Fibroblast of skin of abdomen (primary cell): ENCODE measurements at places on chromosomes 5 and 9.

GRCh38 chr9:26551971-26552370 is 340.6 kb downstream of the CAAP1 start:
- no peak for DNase-seq

GRCh38 chr5:52786949-52787599 is 642 bp upstream of the ITGA1 start:
- DNase-seq: no peak

DNA sequence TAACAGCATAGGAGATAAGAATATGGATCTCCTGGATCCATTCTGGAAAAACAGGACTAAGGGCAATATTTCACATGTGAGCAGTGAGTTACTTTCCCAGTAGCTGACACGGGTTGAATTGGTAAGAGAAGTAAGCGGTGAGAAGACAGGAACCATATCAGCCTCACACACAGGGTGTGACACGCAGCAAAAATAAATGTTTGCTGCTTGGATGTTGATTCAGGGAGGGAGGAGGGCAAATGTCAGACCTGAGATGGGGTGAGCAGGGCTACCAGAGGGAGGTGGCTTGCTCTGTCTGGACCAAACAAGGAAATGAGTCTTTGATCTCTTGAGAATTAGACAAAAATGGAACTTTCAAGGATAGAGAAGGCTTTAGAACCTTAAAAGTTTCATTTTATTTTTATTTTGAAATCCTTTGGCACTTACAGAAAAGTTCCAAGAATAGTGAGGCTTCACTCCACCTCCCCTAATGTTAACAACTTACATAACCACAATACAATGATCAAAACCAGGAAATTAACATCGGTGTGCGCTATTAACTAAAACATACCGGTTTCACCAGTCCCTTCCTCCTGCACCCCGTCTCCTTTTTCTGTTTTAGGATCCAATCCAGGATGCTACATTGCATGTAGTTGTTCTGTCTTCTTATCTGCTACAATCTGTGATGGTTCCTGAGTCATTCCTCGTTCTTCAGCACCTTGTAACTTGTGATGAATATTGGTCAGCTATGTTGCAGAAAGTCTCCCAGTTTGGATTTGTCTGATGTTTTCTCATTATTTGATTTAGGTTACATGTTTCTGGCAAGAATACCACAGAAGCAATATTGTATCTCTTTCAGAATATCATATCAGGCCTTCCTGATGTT is 20.5 kb upstream of the ARHGEF28 start:
- DNase-seq: no peak

GRCh38 chr9:136581614-136582447 is 36.0 kb upstream of the NOTCH1 start:
- no peak for DNase-seq

- no peak for DNase-seq
Observed at GRCh38 chr9:13429301-13430190, 150.1 kb upstream of the MPDZ start.

GRCh38 chr5:85823462-85824426 is 794.0 kb upstream of the COX7C start:
- no peak for DNase-seq

DNA sequence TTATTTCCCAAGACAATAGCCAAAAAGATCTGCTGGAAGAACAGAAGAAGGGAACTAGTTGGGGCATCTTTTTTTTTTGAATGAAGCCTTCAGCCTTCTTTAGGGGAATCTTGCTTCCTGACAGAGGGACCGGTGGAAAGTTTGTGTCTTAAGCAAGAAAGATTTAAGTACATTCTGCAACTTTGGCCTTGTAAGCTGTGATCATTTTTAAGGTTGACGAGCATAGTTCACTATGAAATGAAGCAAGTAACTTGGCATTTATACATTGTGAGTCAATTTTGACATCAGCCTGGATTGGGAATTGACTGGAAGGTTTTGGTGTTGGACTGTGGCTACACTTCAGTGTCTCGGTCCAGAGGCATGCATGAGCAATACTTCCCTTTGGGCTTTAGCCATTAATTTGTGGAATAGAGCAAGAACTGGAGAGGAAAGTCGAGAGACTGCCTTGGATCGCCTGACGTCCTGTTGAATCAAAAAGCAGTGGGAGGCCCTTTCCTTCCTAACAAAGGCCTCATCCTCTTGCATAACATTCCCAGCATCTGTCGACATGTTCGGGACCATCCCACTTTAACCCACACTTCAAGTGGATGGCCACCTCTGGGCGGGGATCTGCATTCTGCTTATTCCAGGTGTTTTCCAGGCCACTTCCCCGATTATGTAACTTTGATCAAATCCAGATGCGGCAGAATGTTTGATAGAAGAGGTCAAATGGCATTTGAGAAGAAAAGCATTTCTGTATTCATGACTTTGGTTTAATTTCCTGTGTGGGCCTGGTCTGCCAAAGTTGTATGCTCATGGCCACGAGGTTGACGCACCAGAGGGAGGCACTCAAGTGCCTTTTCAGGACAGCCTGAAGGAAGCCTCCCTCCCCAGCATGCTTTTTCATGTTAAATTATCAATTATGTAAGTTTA is 12.5 kb downstream of the ABL1 start:
- DNase-seq: peak; percentile 100

DNA sequence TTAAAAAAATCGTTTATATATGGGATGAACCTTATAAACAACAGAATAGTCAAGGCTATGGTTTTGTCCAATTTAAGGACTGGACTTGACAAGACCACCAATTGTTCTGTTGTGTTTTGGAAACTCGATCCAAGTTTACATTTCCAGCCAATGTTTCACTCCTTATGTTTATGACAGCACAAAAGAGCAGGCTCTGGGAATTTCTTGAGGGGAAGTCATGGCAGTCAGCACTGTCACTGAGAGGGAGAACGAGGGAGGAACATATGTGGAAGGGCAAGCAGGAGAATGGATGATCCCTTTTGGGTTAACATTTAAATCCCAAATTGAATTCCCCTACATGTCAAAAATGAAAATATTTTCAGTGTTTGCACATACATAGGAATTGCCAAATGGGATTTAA is 292.5 kb downstream of the MARCHF11 start:
- DNase-seq: no peak

DNA sequence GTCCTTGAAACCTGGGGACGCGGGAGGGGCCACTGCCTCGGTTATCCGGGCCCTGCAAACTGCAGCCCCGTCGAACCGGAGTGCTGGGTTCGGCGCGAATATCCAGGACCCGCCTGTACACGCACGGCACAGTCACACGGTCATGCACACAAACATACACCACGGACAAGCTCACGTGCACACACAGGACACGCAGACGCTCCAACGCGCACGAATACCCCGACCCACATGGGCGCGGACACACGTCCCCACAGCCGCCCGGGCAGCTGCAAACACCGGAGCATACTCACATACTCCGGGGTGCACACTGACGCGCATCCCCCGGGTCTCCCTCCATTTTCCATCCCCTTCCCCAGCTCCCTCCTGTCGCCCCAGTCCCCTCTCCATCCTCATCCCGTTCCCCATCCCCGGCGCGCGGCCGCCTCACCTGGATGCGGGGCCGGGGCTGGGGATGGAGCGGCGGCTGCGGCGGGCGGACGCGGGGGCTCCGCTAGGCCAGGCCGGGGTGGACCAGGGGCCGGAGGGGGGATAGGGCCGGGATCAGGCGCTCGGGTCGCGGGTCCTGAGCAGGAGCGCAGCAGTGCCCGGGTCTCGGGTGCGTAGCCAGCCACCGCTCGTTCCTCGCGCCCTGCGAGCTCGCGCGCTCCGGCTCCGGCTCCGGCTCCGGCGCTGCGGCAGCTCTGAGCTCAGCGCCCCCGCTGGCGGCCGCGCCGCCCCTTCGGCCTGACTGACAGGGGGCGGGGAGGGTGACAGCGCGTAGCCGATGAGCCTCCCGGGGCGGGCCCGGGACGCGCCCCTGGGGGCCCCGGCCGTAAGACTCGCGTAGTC is at the start of the genes EIF4E1B and SNCB:
Gene EIF4E1B, plus strand, starts transcription at position 823 of the 828 bp plus-strand sequence. CDS start 12,113 bp downstream, outside the sequence.
Gene SNCB, minus strand, starts transcription at position 682 of the 828 bp plus-strand sequence. CDS start 880 bp downstream, outside the sequence.
- DNase-seq: peak; percentile 25

- no peak for DNase-seq
Observed at GRCh38 chr9:137294091-137294680, 7.9 kb downstream of the NRARP start.

- DNase-seq: no peak
Observed at GRCh38 chr5:97243353-97243752, 60.3 kb upstream of the RIOK2 start.

DNA sequence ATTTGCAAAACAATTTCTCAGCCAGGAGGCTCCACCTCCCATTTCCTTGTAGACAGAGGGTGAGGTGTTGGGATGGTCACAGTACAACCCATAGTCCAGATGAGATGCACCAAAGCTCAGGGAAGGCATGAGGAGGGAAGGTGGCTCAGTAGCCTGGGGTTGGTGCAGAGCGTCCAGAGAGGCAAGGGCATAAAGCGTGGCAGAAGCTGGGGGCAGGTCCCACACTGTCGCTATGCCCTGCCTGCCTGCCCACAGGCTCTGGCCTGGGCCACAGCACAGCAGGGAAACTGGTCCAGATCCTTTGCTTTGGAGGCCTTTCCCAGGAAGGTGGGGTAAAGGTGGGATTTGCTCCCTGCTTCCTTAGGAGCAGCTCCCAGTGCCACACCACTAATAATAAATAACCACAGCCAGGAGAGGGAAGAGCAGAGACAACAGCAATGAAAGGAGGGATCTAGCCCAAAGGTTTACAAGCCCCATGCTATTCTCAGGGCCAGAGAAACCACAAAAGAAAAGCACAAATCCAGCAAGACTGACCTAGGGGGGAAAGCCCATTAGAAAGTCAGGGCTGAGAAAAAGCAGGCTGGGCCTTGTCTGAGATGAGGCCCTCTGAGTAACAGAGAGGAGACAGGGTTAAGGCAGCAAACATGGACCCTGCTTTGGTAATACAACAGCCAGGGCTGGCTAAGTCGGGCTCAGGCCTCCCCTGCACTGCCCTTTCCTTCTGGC is 27.2 kb downstream of the PCDHGC5 start:
- DNase-seq: no peak

DNA sequence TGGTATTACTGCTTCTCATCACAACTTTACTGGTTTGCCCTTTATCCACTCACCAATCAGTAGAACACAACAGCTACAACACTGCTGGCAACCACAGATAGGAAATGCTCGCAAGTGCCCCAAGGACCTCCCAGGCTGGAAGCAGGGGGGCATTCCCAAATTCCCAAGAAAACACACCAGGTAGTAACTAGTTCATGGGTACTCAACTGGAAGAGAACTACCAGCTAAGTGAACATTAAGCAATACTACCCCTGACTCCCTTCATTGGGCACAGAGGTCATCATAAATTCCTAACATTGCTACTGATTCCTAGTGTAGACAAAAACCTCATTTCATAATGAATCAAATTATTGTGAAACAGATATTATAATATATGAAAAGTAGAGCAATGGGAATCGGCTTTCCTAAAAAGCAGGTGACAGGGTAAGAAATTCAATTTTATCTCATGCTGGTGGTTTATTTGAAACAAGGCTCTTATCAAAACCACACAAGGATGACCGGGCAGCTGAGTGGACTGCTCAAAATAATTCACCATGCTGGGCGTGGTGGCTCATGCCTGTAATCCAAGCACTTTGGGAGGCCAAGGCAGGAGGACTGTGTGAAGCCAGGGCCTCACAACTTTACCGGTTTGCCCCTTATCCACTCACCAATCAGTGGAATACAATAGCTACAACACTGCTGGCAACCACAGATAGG is 81.6 kb downstream of the TLE1 start:
- no peak for DNase-seq

- no peak for DNase-seq
Observed at GRCh38 chr5:52043543-52043942, 660.3 kb downstream of the ISL1 start.

DNA sequence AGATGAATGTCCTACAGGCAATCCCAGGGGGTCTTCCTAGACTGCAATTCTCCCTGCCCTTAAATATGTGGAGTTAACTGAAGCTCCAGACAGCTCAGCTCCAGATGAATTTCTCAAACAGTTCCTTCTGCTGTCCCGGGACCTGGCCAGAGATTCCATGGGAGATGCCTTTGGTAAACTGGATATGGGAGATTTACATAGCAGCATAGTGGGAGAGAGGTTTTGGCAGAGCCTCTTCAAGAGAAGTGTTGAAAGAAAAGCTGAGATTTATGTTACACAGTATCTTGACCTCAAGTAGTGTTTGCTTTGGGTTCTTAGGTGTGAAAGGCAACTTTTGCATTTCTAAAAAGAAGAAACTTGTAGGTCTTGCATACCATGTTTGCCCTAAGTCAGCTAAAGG is 364.9 kb downstream of the ARRDC3 start:
- peak; percentile 37 for DNase-seq

DNA sequence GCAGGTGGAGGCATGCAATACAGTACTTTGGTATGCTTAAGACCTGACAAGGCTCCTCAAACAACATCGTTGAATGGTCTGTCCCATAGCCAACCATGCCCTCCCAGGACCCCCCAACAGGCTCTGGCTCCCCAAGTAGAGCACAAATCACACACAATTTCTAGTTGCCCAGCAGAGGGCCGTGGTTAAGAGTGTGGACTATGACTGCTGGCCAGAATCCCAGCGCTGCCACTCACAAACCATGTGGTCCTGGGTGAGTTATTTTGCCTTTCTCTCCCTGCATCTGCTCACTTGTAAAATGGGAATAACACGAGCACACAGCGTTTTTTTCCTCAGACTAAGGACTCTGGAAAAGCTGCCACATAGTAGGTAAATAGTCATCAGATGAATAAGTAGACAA is 6.5 kb downstream of the CKMT2 start:
- no peak for DNase-seq

DNA sequence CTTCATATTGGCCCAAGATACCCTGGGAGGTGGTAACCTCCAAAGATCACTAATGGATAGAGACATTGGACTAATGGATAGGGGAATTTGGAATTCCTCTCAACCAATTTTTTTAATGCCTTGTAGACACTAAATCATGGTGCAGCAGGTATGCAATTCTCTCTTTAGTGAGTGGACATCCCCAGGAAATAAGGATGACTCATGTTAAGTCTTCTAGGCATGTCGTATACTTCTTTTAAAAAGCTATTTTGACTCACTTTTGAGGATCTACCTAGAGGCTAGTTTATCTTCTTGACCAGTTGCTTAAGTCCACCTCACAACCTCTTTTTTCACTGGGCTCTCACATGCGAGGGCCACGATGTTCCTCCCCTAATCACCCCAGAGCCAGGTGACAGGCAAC is 211.6 kb upstream of the CDH12 start:
- no peak for DNase-seq

DNA sequence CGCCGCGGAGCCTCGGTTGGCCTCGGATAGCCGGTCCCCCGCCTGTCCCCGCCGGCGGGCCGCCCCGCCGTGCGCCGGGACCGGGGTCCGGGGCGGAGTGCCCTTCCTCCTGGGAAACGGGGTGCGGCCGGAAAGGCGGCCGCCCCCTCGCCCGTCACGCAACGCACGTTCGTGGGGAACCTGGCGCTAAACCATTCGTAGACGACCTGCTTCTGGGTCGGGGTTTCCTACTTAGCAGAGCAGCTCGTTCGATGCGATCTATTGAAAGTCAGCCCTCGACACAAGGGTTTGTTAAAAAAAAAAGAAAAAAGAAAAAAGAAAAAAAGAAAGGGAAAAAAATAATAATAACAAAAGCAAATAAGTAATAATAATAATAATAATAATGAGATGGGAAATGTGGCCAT is 112.8 kb downstream of the GCNT1 start:
- no peak for DNase-seq

GRCh38 chr5:181153814-181154213 is 6.4 kb downstream of the OR2V2 start:
- DNase-seq: no peak

GRCh38 chr9:111481885-111482636 is 2.1 kb downstream of the ECPAS start:
- DNase-seq: peak; percentile 12
